Kidney tubule cell (primary cell): ENCODE measurements at places on chromosomes 5 and 9.
A peak's percentile ranks its signal among the peaks of the same experiment; 100 is the strongest.

- no peak for DNase-seq
These were observed 46.7 kb downstream of the ZNF354A start for GRCh38 chr5:178683783-178684182.

DNA sequence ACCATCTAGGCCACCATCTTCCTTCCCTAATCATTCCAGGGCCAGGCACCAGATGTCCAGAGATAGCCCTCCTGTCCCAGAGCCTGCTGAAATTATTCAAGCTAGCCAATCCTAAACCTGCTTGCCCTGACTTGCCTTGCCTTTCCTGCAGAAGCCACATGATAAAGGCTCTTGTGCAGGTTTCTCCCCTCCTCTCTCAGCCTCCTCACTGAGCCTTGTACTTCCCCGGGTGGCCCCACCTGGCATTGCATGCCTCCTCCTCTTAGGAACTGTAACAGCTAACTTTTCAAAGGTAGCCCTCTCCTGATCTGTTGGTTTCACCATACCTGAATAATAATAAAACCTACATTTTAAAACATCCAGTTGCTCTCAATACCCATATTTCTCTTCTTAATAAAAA lies 42.6 kb downstream of the DIRAS2 start:
- no peak for DNase-seq

- no peak for DNase-seq
These were observed 29.2 kb upstream of the GZMA start for GRCh38 chr5:55073211-55073610.

DNA sequence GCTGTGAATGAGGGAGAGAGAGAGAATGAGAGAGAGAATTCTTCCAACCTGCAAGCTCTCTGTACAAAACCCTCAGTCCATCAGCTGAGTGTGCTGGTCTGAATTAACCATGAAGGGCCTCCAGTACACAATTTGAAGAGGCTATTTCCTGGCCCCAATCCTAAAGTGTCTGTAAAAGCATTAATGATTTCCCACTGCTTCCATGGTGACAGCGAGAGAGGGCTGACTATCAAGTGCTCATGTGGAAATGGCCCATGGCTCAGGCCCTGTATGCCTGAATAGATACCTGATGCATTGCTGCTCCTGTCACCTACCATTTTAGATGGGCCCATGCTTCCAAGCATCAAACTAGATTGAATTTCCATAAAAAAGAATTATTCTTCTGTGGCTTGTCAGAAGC lies 592.4 kb downstream of the KIF4B start:
- no peak for DNase-seq

DNA sequence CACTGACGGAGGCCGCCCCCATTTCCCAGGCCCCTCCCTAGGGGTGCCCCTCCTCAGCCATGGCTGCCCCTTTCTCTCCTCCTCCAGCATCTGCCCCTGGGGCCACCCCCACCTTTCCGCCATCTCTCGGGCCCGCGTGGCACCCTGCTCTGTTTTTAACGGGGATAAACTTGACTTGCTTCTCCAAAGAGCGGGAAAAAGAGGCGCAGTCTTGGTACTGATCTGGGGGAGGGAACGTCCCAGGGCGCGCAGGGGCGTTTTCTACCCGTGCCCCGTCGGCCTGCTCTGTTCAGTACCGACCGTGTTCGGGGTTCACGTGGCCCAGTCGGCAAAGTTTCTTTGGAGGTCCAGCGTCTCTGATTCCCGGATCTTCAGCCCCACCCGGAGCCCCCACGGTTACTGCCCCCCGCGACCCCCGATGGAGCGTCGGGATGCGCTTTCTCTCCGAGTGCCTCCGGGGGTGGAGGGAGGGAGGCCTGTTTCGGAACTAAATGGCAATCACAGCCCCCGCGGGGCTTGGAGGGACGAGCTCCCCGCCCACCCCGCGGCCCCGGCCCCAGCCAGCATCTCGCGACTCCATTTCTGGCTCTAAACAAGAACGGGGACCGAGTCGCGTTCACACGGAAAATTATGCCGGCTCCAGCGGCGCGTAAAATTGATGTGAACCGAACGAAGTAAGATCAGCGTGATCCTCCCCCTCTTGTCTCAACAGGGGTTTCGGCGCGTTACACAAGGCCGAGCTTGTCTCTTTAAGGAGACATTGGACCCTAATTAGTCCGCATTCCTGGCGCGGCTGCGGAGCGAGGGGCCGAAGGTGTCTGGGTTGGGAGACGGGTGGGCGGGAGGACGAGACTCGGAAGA lies 1.1 kb upstream of the TLE4 start:
- DNase-seq: no peak

GRCh38 chr5:146101646-146102045 lies 3.7 kb downstream of the PLAC8L1 start:
- no peak for DNase-seq

DNA sequence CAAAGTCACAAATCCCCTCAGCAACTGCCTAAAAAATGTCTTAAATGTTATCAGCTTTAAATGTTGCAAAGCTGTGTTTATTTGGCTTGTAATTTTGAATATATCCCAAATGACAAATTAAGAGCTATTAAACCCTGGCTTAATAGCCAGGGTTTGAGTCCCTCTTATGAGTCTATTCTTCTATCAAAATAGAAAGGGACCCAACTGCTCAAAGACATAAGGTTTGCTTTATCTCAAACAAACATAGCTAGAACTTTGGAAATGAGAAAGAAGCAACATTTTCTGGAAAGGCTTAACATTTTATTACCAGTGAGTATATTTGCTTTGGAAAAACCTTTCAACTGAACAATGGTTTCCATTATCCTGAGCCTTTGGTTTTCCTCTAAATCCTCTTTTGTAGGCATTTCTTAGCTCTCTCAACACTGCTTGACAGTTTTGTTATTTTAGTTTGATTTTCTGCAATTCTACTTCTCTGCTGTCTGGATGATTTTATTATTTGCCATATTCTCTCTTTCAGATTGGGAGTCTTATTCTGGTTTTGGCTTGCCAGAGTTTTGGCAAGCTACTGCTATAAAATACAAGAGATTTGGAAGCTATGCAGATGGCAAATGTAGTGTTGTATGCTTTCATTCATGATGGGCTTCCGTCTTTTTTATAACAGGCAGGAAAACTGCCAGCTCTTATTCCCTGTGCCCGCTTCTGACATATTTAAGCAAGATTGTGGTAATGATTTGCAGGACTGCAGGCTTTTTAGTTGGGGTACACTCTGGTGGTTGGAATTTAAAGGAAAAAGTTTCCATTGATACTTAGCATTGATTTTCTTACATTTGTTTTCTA lies 734.9 kb downstream of the DTWD2 start:
- no peak for DNase-seq

- no peak for DNase-seq
These were observed 226.5 kb downstream of the TLE1 start for GRCh38 chr9:81462801-81463200.

GRCh38 chr9:134391319-134392231 lies 65.3 kb downstream of the RXRA start:
- DNase-seq: no peak

DNA sequence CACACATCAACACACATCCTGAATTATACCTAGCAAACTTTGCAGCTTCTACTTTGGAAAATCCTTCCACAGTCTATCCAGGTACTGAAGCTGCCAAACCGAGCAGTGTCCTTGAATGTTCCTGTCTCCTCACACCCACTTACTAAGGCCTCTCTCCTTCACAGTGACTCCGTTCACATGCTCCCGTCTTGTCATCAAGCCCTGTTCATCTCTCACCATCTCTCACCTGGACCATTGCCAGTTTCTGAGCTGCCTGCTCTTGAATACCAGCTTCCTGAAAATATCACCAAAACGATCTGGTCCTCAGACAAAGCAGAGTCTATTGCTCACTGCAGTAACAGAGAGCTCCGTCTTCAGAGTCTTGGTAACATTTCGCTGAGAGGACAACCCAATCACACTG lies 57.4 kb downstream of the GCNT1 start:
- DNase-seq: peak; percentile 9

GRCh38 chr5:150224483-150225027 lies 34.7 kb downstream of the SLC6A7 start:
- no peak for DNase-seq

DNA sequence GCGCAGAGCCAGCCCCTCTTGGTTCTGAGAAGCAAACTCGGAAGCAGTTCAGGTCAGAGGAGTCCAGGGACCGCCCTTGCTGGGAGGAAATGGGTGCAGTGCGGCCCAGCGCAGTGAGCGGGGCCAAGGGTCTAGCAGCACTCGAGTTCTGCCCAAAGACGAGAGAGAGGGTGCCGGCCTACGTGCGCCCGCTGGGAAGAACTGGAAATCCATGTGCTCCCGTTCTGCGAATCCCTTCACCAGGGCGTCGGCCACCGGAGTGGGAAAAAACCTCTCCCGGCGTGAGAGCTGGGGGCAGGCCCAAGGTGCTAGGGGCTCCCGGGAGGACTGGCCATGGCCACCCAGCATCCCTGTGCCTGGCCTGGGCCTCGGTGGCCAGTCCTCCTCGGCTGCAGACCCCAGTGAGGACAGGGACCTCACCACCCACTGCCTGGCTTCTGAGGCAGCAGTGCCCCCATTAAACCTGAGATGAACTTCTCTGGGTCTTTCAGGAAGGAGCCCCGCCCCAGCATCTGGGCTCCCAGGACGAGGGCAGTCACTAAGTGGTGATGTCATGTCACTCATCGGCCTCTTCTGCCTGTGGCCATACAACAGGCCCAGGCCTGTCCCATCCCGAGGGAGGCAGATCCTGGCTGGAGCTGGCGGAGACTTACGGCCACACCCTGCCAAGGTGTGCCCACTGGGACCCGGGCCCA lies 10.6 kb downstream of the TMEM250 start:
- no peak for DNase-seq

DNA sequence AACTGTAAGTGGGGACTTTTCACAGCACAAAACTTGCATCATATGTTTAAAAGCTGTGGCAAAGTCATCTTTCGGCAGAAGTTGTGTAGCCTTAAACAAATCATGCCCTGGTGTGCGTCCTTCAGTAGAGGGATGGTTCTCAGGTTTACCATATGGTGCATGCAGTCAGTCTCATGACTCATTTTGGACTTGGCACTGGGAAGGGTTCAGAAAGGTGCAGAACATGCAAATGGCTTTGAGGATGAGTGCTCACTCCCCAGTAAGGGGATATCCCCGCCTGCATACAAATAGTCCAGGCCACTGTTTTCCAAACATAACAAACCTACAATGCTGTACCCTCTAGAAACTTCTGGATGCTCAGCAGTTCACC lies 260.3 kb downstream of the NDUFS4 start:
- no peak for DNase-seq

- no peak for DNase-seq
These were observed 65.0 kb downstream of the RMI1 start for GRCh38 chr9:84045481-84046097.

- DNase-seq: peak; percentile 88
These were observed 17.5 kb downstream of the TNIP1 start for GRCh38 chr5:151063142-151063989.

DNA sequence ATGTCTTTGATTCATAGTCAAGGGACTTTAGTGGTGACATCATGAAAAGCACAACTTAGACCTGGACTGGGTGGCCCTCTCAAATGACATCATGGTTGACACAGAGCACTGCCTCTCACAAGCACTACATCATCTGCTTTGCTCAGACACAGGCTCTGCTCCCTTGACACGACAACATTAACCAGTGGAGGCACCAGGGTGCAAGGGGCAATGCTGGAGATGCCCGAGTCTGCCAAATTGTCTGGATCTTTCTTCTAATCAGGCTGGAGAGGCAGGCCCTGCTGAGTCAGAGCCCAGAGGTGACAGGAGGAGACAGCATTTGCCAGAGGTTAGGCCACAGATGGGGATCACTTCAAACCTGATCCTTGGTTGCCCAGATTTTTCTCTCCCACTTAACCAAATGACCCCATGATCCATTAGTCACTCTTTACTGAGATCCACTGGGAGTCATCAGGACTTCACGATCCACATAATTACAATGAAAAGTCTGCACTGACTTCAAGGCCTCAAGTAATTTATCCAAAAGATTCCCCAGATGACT lies 174.4 kb downstream of the SLIT3 start:
- DNase-seq: peak; percentile 17

GRCh38 chr9:88826181-88826580 lies 165.1 kb upstream of the S1PR3 start:
- DNase-seq: no peak

DNA sequence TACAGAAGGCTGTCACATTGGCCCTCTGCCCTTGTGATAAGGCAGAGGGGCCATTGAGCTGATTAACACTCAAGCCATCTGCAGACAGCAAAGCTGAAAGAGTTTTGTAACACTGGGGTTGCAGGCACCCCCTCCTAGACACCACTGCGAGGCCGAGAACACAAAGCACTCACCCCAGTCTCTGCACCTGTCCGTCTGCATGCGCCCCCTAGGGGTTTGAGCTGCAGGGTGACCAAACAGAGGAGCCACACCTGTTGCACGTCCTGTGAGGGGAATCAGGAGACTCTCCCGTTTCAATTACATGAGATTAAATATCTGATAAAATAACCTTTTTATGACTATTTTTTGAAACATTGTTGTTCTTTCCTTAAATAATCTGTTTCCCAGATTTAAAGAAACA lies 1180.4 kb downstream of the CDH9 start:
- no peak for DNase-seq

- no peak for DNase-seq
These were observed 3.7 kb upstream of the IFNB1 start for GRCh38 chr9:21081451-21081850.

DNA sequence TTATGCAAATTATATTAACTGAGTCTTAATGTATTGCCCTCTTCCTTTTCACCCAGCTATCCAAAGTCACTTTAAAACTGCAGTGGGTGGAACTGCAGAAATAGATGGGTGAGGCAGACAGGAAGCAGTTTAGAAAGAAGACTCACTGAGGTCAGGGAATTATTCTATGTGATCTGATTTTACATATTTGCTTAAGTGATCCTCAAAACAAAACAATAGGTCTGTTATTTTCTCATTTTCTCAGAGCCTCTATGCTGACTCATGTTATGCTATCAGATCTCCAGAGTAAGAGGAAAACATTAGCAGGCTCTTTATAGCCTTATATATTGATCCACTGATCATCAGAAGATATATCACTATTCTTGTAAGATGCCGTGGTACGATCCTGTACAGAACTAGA lies 63.5 kb downstream of the MRPS27 start:
- no peak for DNase-seq

- DNase-seq: peak; percentile 16
These were observed 21.0 kb downstream of the LARP1 start for GRCh38 chr5:154776167-154776566.

DNA sequence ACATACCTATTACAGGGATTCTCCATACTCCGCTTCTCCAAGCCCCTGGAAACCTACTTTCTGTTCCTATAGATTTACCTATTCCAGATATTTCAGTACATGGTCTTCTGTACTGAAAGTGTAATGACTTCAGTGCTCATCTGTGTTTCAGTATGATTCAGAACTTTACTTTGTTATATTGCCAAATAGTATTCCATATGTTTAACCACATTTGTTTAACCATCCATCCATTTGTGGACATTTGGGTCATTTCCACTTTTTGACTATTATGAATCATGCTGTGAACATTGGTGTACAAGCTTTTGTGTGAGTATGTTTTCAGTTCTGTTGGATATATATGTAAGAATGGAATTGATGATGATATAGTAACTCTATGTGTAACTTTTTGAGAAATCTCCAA lies 188.9 kb downstream of the PDZD2 start:
- DNase-seq: no peak

- no peak for DNase-seq
These were observed 41.4 kb upstream of the IFNK start for GRCh38 chr9:27482709-27483108.

GRCh38 chr5:77454123-77454522 lies 38.0 kb downstream of the WDR41 start:
- DNase-seq: no peak
